ENCODE measurements at places on chromosomes 7 and 10.

DNA sequence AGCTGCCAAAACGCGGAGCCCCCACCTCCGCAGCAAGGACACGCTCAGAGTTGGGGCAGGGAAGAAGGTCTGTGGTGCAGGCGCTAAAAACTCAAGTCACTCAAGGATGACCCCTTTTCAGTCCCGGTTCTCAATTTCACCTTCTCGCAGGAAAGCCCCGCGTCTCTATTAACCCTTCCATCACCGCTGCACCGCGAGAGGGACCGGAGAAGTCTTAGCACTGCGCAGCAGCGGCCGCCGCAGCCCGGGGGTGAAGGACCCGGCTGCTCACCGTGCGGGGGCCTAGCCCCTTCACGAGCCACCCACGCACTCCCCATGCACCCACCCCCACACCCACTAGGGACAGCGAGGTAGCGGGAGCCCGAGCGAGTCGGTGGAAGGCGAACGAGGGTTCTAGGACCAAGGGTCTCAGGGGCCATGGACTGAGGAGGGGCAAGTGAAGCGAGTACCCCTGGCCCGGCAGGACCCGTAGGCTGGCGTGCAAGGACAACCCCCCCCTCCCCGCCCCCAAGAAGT is 162.9 kb downstream of the SH3PXD2A start:
- DNase-seq = no peak

DNA sequence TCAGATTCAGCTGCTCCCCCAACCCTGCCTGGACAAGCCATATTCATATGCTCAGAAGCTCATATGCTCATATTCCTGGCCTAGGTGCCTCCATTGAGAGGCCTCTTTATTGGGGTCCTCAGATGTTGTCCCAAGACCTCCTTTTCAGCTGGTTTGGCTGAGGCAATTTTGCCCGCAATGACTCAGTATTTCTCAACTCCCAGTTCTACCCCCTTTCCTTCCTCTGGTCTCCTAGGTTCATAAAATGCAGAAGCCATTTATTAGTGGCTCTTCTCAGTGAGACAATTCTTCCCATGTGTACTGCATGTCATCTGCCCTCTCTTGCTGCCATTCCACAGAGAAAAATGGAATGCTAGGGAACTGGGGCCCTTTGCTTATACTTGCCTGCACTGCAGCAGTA is 110.7 kb downstream of the INHBA start:
- DNase-seq = no peak

GRCh38 chr7:116679500-116679899 is 7.5 kb downstream of the MET start:
- no peak for DNase-seq

DNA sequence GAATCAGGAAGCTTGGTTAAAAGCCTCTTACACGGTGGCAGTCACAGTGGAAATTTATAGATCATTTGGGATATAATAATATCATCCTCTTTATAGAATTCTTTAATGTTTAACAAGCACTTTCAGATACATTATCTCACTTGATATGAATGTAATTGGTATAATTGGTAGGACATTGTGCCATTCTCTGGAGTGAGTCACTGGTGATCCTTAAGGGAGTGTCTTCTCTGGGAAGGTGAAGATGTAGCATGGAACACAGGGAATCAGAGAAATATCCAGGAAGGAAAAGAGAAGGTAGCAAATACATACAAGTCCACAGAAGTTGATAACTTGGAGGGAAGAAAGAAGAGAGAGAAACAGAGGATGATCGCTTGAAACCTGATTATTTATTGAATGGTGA is 9.8 kb downstream of the PTPRZ1 start:
- DNase-seq = no peak

GRCh38 chr7:98640375-98640774 is 23.3 kb downstream of the NPTX2 start:
- DNase-seq = no peak

DNA sequence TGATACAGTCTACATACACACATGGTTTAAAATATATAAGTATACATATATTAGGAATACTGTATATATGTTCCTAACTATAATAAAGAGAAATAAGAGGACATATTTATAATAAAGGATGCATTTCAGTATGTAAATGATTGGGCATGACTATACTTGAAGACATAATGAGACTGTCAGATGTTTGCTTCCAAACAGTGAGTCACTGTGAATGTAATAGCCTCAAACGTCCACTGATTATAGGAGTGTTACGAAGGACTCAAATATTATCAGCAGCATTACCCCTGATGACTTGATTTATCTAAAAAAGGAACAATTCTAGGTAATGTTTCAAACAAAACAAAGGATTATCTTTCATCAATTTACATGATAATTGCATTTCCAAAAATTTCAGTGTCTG is 39.9 kb upstream of the NRBF2 start:
- DNase-seq = no peak

GRCh38 chr10:6229746-6230145 is 27.0 kb downstream of the PFKFB3 start:
- no peak for DNase-seq

DNA sequence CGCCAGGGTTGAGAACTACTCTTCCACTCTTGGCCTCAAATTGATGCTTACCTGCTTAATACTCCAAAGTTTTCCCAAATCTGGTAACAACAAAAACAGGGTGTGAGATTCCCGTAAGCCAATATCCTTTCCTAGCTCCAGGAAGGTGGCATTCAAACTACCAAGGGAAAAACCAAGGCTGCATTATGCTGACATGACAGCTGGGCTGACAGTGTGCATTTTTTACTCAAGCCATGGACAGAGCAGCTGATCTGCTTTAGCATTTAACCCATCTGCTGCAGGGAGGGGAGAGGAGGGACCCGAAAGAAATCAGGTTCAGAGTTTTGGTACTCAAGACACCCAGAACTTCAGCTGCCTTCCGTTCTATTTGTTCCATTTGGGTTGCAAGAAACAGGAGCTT is 49.8 kb upstream of the RAPGEF5 start:
- DNase-seq = no peak

DNA sequence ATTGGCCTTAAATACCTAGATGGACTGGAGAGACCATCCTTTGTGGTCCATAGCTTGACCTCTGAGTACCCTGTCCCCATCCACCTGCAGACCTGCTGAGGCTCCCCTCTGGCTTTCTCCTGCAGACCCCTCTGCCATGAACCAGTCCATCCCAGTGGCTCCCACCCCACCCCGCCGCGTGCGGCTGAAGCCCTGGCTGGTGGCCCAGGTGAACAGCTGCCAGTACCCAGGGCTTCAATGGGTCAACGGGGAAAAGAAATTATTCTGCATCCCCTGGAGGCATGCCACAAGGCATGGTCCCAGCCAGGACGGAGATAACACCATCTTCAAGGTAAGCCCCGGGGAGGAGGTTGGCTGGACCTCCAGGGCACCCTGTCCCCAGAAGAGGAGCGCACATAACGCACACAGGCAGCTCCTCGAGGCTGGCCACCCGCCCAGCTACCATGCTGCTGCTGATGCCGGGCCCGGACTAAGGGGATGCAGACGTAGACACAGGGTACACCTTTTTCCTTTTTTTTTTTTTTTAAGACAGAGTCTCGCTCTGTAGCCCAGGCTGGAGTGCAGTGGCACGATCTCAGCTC is 4.3 kb downstream of the IRF5 start:
- DNase-seq = no peak

GRCh38 chr7:28360739-28361138 is 51.6 kb upstream of the CREB5 start:
- DNase-seq = no peak

- DNase-seq = no peak
Measured at GRCh38 chr7:105496521-105496920, 25.6 kb downstream of the PUS7 start.

DNA sequence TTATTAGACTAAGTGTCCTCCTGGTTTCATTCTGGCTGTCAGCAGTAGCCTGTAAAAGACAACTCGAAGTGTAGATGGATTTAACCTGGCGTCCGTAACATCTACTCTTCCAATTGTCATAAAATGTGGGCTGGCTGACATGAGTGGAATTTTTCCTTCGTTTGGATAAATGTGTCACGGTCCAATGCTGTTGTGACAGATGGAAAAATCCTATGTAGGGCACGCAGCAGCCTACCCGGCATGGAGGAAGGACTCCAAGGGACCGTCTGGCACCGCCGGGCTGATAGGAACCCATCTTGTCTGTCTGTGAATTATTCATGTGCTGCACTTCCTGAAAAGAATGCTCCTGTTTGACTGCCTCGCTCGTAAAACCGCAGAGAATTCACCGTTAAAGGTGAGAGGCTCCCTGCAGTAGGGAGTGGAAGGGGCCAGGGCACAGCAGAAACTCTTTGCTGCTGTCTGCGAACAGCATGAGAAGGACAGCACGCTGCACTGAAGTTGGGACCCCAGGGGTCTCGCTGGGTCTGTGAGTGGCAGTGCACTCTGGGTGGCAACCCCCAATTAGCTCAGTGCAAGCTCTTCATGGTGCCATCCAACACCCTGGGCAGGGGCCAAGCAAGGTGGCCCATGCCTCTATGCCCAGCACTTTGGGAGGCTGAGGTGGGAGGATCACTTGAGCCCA is 1.6 kb upstream of the ORAI2 start:
- DNase-seq = no peak

DNA sequence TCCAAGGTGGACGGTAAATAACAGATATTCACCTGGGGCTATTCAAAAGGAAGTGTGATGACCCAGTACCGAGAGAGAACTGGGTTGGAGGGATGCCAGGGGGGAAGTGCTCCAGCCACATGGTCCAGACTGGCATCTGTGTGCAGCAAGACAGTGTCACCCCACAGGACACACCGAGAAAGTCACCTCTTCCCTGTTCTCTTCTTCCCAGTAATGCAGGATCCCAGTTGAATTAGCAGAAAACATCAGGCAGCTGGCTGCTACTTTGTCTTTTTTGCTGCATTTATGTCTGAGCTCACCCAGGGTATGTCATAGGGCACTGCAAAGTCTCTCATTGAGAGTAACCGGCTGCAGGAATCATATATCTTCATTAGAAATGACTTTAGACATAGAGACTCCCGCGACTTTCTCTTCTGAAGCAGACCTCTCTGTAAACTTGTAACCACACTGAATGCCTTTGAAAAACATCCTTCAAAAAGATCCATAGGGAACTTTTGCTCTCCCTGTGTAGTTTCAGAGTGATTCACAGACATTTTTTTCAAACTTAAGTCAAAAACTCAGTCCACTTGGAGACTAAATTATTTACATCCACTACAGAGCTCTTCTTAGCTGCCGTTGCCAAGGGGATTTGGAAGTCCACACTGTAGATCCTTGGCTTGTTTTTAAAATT is 609.0 kb upstream of the DPP6 start:
- no peak for DNase-seq

DNA sequence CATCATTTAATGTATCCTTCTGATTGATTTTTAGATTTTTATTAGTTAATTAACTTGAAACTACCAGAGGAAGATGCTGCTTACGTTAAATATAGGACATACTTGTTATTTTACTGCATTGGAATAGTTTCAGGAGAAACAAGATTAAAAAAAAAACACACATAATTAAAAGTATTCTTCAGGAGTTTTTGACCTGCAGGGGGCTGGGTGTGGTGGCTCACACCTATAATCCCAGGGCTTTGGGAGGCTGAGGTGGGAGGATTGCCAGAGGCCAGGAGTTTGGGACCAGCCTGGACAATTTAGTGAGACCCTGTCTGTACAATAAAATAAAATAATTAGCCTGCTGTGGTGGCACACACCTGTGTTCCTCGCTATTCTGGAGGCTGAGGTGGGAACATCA is 10.7 kb downstream of the CBLL1 start:
- DNase-seq = no peak

GRCh38 chr10:79028451-79029010 is 40.2 kb upstream of the ZMIZ1 start:
- no peak for DNase-seq

Measured in epithelial cell of proximal tubule (primary cell).